ENCODE measurements at places on chromosomes 11 and 22. TPM values are rescaled to one million over a fixed set of nuclear protein-coding genes. Genes with fewer than 3 reads are reported as not detected.

ADAMTS15 gene
- not detected for total RNA-seq

DNA sequence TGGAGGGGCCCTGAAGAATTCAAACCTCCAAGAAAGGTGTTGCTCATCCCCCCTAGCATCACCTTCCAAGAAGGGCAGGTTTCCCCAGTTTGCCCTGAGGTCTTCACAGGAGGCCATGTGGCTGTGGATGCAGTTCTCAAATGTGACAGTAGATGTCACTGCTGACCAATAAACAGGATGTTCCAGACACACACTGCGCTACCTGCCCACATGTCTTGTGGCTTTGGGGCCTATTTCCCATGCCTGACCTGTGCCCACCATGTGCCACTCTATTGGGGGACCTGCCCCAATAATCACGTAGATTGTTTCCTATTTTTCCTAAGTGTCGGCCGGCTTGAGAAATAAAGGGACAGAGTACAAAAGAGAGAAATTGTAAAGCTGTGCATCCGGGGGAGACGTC lies 4.5 kb downstream of the GSTT2 start:
- no peak for DNase-seq

DNA sequence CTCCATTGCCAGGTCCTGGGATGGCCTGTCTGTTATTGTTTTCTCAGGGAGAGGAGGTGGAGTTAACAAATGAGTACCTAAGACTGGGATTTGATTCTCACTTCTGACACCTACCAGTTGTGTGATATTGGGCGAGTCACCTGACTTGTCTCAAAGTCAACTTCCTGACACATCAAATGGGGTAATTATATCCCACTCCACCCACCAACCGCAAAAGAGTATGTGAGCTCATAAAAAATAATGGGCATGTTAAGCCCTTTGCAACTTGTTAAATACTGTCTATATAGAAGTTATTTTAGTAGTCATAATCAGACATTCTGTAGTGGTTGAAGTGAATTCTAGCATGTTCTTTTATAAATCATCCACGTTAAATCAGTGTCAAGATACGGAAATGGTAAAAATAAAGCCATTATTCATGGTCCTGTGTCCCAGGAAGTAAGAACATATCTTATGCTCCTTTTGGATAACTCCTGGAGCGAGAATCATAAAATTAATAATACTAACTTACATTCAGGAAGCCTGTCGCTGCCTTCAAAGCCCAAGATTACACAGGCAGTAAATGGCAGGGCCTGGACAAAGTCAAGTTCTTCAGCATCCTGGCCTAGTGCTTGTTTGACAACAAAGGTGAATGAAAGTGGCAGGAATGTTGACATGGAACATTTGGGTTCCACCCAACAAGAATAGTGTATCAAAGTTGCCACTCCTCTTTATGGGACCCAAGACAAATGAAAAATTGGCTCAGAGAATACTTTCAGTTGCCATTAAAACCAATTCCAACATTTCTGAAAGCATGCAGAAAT lies 54.3 kb downstream of the SYTL2 start:
- DNase-seq: no peak

- DNase-seq: peak; percentile 11
Measured at GRCh38 chr22:35230839-35231584, 26.3 kb upstream of the HMGXB4 start.

DNA sequence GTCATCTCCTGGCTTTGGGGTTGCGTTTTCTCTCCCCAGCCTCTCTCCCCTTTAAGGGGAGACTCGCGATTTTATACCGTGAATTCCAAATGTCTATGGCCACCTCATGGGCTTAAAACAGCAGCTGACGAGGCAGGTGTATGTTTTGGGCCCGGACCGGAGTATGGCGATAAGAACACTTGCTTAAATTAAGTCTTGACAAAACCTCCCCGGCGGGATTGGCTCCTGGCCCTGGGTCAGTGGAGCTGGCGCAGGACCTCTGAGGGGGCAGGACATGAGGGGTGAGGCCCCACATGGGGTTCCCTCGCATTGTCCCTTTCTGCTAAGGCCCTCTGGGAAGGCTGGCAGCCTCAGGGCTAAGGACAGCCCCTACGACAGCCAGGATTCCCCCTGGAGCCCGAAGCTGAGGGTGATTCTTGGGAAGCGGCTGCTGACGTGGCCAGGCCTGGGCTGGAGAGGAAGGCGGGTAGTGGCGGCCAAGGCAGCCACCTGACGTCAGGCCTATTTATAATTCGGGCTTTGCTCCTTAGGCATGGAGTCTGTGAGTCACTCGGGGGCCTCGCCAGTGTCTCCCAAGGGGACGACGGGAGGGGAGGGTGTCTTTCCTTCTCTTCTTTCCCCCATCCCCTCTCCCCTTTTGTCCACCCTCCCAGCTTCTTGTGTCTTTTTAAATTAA lies 12.7 kb downstream of the MYO18B start:
- no peak for DNase-seq

DNA sequence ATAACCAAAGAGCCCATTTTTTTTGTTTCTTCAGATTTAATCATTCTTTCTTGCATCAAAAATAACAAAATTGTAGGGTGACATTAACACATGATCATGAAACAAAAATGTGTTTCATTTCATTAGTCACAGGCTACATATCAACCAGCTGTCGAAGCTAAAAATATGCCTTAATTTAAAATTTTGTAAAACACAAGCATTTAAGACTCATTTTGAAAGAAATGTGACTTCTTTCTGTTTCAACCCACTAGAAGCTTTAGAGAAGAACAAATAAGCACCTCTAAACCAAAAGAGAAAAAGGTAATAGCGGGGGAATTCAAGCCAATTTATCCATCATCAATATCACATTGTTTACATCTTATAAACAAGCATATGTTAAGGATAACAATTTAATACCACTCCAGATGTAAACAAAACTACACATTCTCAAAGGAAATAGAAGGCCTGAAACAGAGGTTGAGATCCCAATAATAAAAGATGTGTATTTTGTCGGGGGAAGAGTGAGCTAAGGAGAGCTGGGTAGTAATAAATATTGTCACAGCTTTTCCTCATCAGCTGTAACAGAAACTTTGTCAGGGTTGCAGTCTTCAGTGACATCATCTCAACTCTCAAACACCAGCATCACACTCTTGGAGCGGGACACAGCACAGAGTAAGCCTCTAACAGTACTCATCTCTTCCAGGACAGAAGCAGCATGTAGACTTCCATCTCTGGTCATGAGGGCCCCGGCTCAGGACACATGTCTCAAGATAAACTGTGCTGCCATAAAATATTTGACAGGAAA lies 42.0 kb downstream of the ALG9 start:
- no peak for DNase-seq

GRCh38 chr11:6328321-6328720 lies 8.0 kb upstream of the CAVIN3 start:
- DNase-seq: no peak

All from B cell (primary cell).